ENCODE measurements at places on chromosomes 11 and 22.

GRCh38 chr11:83063073-83063754 is 8.5 kb downstream of the RAB30 start:
- DNase-seq, result no peak

- no peak for DNase-seq
These were observed at the start of gene DCHS1 for GRCh38 chr11:6655790-6656583. DCHS1 (minus strand) TSS chr11:6655809; CDS start chr11:6641613, 14,196 bp downstream.

- DNase-seq, result no peak
These were observed 15.6 kb downstream of the ARFGAP3 start for GRCh38 chr22:42841444-42841843.

DNA sequence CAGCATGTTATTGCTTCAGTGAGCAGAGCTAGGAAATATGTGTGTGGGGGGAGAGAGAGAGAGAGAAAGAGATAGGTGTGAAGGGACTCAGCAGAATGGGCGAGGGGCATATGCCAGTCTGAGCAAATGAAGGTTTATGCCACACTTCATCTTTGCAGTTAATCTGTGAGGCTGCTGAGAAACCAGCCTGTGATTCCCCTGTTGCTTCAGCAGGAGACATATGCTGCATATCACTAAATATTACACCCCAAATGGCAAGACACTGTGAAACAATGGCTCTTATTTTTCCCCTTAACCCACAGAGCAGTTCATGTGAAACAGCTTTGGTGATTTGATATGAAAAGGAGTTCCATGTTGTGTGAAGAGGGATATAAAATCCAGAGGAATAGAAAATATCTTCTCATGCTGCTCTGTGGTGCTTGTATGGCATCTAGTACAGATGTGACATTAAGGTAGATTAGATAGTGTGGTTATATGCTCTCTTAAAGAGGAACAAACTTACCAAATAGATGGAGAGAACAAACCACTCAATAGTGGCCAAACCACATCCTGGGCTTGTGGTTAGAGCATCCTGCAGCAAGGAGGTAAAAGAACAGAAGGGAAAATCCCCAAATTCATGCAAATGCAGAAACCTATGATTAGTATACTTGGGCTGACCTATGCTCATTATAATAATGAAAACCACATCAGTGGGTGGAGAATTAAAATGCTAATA is 864.2 kb downstream of the FAM181B start:
- no peak for DNase-seq

DNA sequence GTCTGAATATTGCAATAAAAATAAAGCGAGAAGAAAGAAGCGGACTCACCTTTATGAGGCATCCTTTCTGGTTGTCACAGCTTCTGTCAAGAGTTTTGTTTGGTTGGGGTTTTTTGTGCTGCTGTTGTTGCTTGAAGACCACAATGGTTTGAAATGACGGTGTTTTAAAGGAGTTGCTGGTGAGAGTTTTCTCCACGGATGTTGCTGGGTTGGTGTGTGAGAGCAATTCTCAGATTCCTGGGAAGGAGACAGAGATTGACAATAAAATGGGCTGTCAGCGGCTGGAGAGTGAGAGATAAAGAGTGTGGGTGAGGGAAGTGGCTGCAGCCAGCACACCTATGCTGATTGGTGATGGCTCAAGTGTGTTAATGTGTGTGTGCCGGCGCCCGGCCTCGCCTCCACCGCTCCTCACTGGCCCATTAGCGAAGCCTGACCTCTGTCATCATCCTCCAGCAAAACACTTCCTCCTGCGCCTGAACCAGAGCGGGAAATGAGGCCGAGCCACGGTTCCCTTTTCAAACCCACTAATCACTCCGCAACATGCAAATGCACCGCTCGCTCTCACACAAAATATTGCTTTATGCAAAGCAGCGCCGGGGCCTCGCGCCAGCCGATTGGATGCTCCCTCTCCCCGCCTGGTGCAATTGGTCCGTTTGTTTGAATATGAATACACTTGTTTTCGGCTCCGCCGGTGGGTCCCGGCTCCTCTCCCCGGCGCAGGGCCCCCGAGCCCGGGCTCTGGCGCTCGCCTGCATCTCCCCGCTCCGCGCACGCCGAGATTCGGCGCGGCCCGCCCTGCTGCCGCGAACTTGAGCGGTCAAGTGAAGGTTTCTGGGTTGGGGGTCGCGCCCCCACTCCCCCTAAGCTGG is at the start of gene PAX6:
Gene PAX6, minus strand, starts transcription at position 544 of the 869 bp plus-strand sequence. CDS start 4,911 bp downstream, outside the sequence.
- DNase-seq, result peak; percentile 57

DNA sequence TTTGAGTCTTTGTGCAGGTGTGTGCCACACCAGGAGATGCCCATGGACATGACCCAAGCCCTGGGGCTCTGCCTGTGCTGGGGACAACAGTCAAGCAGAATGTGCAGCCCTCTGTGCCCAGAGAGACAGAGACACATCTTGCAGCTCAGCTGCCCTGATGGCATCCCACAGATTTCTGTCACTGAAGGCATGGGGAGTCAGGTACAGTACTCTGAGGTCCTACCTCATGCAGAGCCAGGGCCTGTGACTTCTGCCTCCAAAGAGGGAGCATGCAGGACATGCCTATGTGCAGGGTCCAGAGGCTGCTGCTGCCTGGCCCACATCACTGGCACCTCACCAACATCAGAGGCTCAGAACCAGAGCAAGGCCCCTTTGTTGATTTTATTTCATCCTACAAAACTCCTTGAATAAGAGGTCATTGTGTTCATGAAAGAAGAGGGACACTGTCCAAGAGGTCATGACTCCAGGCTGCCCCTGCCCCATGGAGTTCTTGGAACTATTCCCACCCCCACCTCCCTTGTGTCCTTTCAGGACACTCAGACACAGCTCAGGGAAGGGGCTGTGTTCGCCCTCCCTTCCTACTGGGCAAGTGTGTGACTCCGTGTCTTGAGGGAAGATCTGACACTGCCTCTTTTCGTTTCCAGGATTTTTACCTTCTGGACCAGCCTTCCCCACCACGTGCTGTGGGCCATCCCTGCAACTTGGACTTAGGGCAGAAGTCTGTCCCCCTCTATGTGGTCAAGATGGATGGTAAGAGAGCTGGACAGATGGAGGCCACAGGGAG is 62.3 kb downstream of the BTG4 start:
- no peak for DNase-seq

DNA sequence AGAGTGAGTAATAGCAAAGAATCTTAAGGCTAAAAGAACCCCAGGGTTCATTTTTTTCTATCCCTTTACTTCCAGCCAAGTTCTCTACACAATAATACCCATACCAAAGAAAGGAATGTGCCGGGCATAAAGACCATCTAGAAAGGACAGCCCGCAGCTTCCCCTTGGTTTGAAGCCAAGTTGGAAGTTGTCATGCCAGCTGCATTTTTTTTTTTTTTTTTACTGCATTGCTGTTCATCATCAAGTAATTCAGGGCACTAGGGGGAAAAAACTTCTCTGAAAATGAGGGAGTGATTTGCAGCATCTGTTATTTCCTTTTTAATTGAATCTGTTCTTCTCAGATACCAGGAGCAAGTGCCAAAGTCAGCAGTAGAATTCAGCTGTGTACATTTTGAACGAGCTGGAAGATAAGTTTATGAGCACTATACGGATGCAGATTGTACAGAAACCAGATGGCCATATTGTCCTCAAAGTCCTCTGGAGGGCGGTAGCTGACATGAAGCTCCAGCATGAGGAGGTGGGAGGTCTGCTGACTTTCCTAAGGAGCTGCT is 56.4 kb downstream of the UBASH3B start:
- DNase-seq, result no peak

- no peak for DNase-seq
These were observed 3.7 kb upstream of the CHST1 start for GRCh38 chr11:45669146-45669545.

GRCh38 chr11:2533587-2534133 is 88.9 kb downstream of the KCNQ1 start:
- DNase-seq, result peak; percentile 87

DNA sequence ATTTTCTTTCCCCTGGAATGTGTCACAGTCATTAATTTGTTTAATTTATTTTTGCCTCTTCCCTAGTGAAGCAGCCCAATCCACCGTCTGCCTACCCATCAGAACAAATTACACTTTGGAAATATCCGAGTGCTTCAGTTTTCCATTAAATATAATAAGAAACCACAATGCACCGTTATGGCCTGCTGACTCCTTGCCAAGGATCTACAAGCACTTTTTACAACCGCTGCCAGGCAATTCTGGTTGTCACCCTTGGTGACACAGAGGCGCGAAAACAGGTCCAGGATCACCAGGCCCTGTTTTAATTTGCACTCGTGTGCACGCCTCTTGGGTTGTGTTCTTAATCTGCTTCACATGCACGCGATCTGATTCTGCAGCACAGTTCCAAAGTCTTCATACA is 43.9 kb downstream of the KIRREL3 start:
- no peak for DNase-seq

GRCh38 chr11:110295086-110295485 is 1.3 kb downstream of the RDX start:
- no peak for DNase-seq

GRCh38 chr11:33630936-33631748 is 69.5 kb downstream of the C11orf91 start:
- DNase-seq, result no peak

DNA sequence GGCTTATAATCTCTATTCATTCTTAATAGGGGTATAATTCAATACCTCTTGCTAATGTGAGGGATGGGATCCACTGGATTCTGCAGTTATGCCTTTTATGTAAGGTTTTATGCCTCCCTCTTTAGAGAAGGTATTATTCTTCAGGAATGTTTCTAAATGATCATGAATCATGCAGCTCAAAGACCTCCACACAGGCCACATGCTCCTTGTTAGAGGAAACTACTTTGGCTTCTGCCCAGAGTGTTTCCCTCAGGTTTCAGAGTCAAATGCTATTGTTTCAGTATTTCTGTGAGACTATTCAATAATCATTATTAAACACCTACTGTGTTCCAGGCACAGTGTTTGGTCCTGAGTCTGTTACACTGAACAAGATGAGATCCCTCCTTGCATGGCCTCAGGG is 115.9 kb downstream of the RAB38 start:
- no peak for DNase-seq

DNA sequence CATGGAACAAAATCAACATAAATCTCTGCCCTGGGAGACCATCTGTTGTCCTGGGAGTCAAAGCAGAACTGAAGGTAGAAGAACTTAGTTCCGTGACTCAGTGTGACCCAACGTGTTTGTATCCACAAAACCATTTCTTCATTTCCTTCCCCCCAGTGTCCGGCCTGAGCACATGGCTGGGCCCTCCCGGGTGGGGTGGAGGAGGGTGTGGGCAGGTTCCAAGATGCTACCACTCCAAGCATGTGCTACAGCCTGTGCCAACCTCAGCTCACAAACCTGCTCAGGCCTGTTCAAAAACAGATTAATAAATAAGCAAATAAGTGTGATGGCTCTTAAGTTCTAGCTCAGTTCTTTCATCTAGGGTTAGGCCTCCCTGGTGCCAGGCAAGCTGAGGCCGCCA is 55.3 kb downstream of the SHANK2 start:
- DNase-seq, result no peak

Data from K562 (cell line).